NCI-H187 (cell line): ENCODE measurements at places on chromosomes 13 and 19.
A peak's percentile ranks its signal among the peaks of the same experiment; 100 is the strongest.

- no peak for DNase-seq
These were observed 796 bp downstream of the GRWD1 start for GRCh38 chr19:48446579-48446978.

DNA sequence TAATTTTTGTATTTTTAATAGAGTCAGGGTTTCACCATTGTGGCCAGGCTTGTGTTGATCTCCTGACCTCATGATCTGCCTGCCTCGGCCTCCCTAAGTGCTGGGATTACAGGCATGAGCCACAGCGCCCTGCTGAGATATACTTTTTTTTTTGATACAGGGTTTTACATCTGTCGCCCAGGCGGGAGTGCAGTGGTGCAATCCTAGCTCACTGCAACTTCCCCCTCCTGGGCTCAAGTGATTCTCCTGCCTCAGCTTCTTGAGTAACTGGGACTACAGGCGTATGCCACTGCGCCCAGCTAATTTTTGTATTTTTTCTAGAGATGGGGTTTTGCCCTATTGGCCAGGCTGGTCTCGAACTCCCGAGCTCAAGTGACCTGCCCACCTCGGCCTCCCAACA, 2.0 kb downstream of the COLGALT1 start:
- no peak for DNase-seq

- no peak for DNase-seq
These were observed 39.9 kb downstream of the FOXO1 start for GRCh38 chr13:40626561-40626960.

- no peak for DNase-seq
These were observed 83.8 kb upstream of the WASF3 start for GRCh38 chr13:26473571-26474230.

GRCh38 chr19:7301525-7301924, 7.3 kb upstream of the INSR start:
- DNase-seq = no peak

DNA sequence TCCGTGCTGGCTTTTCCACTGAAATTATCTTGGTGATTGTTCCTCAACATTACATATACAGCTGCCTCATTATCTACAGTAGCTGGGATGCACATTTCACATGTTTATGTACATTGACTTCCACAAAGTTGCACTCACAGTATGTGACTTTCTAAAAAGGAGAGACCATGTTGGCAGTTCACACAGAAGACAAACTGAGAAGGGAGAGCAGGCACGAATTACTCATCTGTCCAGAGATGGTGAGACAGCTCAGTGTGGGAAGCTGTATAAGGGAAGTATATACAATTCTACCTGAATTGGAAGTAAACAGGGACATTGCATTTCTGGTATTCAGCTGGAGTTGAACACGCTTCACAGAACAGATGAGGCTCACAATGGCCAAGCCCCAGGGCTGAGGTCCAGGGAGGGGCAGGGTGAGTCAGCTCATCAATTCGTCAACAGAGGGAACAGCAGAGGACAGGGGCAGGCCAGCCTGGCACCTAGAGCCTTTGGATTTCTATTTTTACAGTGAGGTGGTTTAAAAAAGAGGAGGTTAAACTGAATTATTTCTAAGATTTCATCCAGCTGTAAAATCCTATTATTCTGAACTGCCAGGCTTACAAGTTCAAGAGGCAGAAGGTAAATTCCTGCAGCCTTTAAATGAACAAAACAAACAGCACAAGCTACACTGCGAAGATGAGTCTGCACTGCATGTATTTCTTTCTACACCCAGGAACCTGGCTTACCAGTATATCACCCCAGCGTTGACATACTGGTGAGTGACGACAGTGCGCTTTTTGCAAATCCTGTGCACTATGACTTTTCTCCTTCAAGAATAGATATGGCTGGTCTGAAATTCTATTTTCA, 9.8 kb downstream of the PARP4 start:
- no peak for DNase-seq

DNA sequence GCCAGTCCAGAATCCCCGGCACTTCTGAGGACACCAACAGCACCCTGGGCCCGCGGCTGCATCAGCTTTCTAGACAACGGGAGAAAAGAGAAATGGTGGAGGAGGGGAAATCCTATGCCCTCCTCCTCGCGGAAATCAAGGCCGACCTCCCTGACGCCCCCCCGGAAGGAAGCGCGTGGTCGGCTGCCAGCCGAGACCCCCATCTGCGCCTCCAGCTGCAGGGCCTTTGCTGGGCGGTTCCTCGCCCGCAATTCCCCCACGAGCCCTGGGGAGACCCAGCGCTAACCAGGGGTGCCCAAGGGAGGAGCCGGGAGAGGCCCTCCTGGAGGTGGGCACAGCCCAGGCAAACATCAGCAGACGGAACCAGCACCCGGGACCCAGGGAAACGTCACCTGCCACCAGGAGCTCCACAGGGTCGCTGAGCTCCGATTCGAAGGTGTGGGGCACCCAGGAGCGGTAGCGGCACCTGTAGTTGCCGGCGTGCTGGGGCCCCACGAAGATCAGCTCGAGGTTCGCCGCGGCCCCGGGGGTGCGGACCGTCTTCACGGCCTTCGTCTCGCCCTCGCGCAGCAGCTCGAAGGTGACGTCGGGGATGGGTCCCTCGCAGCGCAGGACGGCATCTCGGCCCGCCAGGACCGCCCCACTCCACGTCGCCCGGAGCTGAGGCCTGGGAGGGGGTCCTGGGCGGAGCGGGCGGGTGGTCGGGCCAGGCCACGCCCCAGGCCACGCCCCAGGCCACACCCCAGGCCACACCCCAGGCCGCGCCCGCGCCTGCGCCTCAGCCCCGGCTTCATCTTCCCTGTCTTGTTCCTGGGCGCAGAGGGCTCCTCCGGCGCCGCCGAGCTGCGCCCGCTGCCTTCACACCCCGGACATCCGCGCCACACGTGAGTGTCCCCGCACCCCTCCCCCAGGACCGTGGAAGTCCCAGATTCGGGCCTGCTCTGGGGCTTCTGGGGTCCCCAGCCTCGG, 6.0 kb downstream of the A1BG start:
- peak; percentile 33 for DNase-seq

- DNase-seq = no peak
These were observed 137.0 kb downstream of the KCNRG start for GRCh38 chr13:50152224-50152623.

DNA sequence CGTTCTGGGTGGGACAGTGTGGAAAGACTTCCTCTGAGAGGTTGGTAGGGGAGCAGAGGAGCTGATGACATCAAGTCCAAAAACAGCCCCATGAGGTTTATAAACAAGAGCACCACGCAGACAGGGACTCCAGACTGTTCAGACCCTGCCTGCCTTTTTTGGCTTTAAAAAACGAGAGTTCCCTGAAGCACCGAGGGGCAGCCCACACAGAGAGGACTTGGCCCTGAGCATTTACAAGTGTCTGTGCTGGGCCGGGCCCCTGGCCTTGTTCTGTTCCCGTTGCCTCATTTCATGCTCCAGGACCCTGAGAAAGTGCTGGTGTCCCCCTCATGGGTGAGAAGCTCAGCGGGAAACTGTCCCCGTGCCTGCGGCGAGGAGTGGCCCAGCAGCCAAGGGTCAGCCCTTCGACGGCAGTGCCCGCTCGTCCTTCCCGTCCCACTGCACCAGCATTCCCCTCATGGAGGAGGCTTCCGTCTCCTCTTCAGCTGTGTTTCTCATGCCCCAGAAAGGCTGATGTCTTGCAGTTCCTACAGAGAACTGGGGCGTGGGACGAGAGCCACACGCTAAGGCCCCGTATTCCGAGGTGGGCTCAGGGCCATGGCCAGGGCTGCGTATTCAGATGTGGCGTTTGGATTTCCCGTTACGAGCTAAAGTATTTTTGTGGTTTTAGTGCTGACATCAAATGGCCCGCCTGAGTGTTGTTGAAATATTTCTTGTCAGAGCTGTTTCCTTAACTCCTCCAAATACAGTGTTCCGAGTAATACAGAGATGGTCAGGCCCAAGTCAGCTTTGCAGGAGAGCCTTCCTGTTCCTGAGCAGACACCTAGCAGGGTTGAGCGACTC, 93.5 kb downstream of the ATP11A start:
- DNase-seq = no peak

DNA sequence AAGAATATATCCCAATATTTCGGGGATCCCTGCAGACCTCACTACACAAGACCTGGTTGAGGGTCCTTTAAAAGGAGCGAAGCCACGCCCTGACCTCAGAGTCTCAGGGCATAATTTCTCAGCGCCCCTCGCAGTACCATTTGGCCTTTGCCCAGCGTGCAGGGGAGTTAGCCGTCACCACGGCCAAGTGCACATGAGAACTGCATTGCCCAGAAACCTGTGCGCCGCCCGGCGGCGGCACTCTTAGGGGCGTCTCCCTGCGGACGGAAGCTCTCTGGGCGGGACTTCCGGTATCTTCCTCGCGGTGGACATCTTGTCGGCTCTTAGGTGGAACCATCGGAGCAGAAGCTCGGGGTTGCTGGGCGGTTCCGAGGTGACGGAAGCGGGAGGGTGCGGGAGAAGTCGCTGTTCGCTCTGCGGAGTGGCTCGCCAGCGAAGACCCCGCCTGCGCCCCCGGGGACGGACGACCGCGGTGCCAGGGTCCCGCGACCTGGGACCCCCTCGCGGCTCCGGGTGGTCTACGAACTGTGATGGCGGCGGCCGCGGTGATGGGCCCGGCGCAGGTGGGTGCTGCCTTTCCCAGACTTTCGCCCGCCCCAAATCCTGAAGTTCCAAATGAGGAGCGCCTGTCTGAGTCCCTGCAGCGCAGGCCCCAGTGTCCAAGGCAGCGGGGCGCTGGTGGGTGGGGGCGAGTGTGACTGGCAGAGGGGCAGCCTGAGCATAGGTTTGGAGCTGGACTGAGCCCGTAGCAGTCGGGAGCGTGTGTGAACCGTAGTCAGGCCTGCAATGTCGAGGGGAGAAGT, at the start of gene ZNF134:
Gene ZNF134, plus strand, starts transcription at position 302 of the 803 bp plus-strand sequence. CDS start 5,227 bp downstream, outside the sequence.
- DNase-seq = peak; percentile 69

GRCh38 chr19:11570039-11570462, 7.4 kb downstream of the ACP5 start:
- no peak for DNase-seq

DNA sequence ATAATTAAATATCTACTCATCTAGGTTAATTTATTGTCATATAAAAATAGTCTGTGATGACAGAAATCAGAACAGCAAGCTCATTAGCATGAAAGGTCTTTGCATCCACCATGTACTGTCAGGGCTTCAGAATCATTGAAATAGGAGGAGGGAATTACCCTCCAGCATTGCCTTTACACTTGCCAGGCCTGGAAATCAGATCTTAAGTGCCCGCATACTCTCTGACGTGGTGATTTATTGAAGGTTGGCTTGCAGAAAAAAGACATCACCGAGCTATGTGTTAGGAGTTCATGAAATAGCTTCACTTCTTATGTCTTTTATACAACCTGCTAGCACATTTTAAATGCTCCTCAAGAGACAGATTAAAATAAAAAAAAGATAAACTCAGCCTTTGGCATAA, 661.7 kb upstream of the SLITRK1 start:
- no peak for DNase-seq

DNA sequence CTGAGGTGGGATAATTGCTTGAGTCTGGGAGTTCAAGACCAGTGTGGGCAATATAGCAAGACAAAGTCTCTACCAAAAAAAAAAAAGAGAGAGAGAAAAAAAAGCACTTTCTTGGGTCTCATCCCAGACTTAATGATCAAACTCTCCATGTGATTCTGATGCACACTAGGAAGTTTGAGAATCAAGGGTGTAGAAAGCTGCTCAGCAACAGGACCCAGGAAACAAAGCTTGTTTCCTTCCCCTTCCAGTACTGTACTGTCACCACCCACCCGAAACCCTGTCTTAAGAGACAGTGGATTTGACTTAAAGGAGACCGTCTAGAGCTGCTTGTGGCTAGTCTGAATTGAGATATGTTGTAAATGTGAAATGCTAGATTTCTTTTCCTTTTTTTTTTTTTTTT, 5.8 kb downstream of the MISP3 start:
- no peak for DNase-seq

DNA sequence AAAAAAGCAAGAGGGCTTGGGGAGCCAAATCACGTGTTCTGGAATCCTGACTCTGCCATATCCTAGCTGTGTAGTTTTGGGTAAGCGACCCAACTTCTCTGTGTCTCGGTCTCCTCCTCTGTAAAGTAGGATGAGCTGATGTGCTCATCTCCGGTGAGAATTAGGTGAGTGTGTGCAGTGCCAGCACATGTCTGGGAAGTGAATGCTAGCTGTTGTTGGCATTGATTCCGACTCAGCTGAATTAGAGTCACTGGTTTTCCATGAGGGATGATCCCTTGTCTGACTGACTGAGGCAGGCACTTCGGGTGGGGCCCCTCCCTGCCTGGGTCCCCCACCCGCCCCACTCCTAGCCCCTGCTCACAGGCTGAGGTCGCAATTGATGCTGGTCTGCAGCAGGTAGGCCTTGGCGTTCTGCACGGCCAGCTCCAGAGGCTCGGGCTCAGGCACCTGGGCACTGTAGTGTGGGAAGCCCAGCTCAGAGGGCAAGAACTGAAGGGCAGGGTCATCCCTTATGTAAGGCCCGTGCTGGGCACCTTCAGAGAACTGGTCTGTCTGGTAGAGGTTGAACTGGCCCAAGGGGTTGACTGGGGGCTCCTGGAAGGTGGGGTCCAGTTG, 835 bp downstream of the RSPH6A start:
- no peak for DNase-seq

DNA sequence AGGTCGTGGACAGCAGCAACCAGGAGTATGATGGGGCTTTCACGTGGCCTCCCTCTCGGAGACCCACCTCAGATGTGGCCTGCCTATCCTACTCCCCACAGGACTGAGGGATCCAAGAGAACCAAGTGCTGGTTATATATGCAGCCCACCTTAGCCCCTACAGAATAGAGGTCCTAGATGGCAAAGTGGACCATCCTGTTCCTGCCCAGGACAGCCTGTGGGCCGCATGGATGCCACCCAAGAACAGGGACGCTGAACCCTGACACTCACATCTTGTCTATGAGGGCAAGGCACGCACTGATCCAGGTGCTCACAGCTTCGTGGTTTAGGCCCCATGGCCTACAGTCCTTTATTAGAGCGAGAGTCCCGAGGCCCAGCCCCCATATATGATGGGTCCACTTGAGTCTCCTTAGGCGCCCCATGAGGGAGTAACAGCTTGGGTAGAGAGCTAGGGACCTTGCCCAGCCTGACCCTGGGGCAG, 1.5 kb upstream of the SLC27A5 start:
- no peak for DNase-seq

- no peak for DNase-seq
These were observed 47.2 kb downstream of the TM9SF2 start for GRCh38 chr13:99548448-99548847.

DNA sequence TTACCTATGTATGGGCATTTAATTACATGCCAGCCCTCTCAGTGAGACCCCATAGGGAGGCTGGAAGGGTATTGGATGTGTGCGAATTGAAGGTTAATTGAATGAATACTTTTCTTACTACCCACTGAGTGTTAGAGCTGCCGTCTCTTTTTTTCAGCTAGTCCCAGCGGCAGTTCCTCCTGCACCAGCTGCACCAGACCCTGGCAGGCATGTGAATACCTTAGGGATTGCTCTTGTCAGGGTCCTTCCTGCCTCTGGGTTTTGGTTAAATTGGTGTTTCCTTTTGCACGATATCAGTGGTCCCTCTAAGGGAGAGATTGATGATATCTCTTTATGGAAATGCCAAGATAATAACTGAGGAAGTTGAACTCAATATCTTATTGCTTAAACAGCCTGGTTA, 9.8 kb upstream of the CXCL17 start:
- DNase-seq = no peak

DNA sequence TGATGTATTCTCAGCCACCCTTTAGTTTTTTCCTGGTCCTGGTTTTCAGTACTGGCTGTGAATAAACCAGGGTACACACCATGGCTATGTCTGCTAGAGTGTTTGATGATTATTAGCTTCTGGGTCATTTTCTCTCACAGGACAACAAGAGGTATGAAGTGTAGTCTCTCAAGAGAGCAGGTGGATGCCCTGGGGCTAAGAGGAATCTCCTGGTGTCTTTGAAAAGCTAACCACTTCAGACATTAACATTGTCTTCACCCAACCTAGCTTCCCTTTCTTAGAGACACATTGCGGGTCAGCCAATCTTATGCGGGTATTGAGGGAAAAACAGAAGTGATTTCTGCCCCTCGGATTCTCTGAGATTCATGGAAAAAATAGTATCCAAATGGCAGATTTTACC, 1.6 kb downstream of the ZNF730 start:
- DNase-seq = no peak
